Left ventricle myocardium inferior (tissue), 1 donor: ENCODE measurements at places on chromosomes 11 and 22.

- DNase-seq, result no peak
Observed at GRCh38 chr11:1896923-1897322, 5.2 kb upstream of the PRR33 start.

- no peak for DNase-seq
Observed at GRCh38 chr11:77361184-77361583, 59.7 kb upstream of the GDPD4 start.

DNA sequence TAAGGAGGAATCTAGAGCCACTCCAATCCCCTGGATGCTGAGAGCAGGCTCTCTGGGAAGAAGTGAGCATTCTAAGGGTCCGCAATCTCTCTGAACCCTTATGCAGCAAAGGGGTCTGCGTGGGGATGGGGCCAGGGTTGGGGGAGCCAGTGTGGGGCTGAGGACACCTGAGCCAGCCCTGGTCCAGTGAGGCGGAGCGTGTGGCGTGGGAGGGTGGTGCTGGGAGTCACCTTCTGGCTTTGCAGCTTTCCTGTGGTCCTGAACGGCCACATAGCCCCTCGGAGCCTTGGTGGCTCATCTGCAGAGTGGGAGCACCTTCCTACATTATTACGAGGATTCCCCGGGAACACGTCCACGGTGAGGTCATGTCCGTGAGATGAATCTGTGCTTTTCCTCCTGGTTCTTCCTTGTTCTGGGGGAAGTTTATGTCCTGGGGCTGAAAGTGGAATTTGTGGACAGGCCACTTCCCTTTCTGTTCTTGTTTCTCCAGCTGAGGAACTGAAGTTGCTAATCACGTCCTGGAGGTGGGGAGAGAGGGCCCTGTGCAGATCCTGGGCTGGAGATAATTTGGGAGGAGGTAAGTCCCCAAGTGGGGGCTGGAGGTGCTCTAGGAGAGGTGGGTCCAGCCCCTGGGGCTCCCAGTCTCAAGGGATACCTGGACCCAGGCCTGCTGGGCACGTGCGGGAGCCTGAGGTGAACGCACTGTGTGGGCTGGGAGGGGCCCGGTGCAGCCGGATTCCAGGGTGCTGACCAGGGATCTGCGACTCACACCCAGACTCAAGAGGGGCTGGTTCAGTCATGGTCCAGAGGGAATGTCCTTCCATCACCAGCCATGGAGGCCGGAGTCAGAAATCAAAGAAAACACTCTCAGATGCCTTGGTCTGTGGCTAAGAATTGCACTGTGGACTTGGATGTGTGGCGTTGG is 6.1 kb downstream of the MRGPRE start:
- no peak for DNase-seq

GRCh38 chr11:36601155-36601554 is 3.1 kb upstream of the RAG2 start:
- DNase-seq, result no peak

GRCh38 chr11:113540416-113541330 is 65.5 kb upstream of the DRD2 start:
- no peak for DNase-seq

DNA sequence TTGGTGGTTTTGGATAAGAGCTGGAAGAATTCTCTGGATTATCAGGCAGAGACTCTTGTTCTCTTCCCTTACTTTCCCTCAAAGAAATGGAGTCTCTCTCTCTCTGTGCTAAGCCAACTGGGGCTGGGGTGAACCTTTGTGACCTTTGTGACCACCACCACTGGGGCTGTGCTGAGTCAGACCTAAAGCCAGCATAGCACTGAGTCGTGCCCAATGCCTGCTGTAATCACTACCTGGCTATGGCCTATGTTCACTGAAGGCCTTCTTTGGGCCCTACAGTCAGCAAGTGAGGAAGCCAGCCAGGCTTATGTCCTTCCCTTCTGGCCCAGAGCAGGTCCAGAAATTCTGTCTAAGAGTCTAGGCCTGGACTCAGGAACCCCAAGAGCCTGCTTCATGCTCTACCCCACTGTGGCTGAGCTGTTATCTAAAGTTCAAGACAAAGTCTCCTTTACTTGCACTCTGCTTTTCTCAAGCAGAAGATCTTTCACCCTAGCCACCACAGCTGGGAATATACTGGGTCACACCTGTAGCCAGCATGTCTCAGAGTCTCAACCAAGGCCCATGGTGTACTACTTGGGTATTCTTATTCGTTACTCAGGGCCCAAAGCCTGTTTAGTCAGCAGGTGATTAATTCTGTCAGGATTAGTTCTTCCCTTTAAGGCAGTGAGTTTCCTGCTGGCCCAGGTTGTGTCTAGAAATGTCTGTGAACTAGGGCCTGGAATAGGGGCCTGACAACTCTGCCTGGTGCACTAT is 86.0 kb downstream of the EHF start:
- DNase-seq, result no peak

- no peak for DNase-seq
Observed at GRCh38 chr22:36386351-36386899, 1.3 kb downstream of the MYH9 start.

DNA sequence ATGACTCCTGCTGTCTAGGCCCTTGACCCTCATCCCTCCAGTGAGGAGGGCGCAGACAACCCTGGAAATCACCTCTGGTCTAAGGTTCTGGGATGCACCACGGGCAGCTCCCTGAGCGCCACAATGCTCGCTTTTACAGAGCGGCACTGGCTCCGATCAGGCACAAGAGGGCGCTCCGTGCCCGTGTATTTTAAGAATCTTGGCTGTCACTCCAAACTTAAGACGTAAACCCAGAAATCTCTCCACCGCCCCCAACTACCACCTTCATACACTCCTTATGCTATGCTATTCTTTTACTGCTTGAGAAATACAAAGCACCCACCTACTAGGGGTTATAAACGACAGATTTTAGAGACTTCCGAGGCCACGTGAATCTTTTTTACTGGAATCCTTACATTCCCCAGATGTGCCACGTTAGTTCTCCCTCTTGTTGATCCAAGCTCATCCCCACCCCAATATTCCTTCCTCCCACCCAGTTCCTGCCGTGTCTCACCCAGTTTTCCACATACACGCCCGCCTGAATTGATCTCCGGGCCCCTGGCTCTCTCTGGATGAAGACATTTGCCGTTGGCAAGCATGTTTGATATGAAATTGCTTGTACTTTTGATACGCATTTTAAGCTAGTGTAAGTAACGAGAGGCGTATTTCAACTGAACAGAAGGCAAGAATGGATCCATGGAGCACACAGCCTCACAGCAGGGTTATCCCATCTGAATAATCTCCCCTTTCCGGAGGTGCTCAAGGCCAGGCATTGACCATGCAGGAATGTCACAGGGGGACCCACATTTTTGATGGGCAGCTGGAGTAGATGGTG is 453.5 kb downstream of the OPCML start:
- DNase-seq, result no peak

DNA sequence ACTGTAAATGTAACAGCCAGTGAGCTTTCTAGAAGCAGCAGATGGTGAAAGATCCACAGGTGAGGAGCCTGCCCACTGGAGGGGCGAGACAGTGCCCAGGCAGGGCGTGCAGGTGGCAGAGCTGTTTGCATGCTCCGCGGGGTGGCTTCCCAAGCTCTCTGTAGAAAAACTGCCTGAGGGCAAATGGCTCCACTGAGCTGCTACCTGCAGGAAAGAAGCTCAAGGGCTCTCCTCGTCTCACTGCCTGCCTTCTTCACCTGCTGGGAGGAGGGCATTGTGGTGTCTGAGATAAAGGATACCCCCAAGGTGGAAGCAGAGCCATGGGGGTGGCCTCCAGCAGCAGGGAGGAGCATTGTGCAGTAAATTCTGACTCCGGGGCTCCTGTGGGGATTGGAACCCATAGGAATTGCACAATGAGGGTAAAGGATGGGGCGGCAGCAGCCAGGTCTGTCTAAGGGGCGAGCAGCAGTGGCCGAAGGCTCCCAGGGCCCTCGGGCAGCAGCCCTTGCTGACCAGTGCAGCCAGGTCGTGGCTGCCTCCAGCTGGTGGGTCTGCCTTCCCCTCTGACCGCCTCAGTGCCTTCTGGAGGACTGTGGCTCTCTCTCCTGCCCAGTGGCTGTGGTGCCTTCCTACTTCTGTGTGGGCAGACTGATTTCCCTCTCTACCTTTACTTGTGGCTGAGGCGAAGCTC is 28.0 kb upstream of the CABP7 start:
- DNase-seq, result no peak

DNA sequence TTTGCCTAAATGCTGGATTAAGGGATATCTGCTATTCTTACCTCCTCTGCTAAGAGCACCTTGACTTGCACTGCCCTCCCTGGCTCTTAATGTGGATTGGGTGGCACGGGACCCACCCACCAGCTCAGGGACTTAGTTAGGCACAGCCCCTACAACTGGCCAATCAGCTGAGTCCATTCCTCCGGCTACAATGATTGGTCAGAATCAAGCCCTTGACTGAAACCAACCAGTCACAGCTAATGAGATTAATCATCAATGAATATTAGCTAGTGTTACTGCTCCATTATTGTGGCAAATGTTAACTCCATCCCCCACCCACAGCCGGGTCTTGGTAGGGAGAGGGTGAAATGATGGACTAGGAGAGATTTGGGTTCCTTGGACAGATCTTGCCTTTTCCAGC is 328.0 kb downstream of the MN1 start:
- DNase-seq, result no peak

- DNase-seq, result no peak
Observed at GRCh38 chr11:73716153-73717056, 44.5 kb downstream of the RAB6A start.

DNA sequence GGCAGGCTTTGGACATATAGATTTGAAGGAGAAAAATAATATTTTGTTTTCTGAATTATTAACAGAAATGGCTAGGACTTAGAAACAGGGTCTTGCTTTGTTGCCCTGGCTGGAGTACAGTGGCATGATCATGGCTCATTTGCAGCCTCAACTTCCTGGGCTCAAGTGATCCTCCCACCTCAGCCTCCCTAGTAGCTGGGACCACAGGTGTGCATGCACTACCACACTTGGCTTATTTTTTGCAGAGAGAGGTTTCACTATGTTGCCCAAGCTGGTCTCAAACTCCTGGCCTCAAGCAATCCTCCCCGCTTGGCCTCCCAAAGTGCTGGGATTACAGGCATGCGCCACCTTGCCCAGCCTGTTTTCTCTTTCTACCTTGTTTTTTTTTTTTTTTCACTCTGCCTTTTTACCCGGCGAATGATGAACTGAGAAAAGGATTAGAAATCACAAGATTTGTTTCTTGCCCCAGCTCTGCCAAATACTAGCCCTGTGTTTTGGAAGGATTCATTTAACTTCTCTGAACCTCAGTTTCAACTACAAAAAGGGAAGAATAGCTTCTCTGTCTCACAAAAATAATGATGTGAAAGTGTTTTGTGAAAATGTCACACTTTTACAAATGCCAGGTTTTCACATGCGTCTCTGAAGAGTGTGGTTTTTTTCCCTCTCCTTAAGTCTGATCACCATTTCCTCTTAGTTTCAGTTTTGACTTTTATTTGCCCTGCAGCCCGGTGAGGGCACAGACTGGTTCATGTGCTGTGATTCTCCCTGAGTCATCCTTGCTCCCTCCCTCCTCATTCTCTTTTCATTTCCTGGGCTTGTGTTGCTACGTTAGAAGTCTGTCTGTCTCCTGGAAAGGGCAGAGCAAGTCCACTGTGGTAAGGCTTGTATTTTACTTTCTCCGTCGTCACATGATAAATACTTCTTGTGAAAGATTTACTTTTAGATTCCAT is 67.7 kb downstream of the BCL2L13 start:
- DNase-seq, result no peak

DNA sequence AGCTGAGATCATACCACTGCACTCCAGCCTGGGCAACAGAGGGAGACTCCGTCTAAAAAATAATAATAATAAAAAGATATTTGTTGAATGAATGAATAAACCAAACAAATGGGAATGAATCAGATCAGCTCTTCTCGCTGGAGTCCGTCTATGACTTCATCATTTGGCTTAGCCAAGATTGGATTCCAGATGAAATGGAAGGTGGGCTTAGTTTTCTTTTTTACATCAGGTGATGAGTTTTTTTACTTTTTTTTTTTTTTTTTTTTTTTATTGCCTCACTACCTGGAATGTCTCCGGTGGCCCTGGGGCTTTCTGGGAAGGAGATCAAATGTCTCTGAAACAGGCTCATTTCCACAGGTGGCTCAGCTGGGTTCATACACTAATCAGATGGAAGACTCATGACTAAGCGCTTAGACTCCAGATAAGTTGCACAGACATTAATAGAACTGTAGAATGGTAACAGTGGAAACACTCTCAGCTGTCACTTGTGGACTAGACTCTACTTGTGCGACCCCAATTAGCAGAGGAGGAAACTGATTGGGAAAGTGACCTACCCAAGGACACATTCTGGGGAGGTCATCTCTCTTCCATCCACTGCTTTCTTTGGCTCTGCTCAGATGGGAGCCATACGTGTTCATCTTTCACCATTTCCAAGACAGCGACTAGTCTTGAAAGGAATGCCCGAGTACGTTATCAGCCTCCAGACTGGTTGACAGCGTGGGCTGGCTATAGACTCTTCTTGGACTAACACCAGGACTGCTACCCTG is 20.5 kb upstream of the RBFOX2 start:
- no peak for DNase-seq

DNA sequence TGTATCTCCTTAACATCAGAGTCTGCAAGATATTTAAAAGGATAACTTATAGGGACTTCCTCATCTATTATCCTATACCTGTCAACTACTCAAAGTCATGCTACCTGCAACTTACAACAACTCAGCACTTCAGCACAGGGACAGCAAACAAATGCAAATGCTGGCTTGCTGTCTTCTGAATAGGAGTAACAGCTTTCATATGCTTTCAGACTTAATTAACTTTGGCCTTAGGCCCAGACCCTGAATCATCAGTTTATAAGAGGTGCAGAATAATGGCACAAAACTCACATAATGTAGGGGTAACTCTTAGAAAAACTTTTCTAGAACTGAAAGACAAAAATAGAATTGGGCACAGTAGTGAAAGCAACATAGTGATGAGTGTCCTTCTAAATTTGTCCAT is 953.4 kb downstream of the DLG2 start:
- no peak for DNase-seq

DNA sequence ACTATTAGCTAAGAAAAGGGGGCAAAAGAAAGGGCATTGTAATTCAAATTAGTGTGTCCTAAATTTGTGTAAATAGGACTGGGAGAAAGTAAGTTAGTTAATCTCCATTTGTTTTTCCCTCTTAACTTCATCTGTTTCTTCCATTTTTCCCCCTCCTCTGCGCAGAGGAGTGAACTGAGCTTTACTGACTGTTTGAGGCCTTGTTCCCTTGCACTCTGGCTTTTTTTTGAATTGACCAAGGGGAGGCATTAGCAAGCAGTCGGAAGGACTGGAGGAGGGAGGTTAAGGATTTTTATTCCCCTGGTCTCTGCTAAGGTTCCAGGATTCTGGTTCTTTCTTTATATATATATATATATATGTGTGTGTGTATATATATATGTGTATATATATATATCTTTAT is 15.2 kb upstream of the FANCF start:
- DNase-seq, result no peak

DNA sequence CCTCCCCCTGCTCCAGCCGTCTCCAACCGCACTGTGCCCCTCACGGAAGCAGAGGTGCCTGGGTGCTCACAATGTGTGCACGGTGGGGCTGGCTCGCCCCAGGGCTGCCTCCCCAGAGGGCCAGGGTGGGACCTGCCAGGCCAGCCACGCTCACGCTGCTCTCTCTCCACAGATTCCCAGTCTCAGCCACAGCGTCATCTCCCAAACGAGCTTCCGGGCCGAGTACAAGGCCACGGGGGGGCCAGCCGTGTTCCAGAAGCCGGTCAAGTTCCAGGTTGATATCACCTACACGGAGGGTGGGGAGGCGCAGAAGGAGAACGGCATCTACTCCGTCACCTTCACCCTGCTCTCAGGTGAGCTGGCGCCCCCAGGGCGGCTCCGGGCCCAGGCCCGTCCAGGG is 30.4 kb downstream of the MOB2 start:
- no peak for DNase-seq

GRCh38 chr11:7077101-7077500 is 11.7 kb upstream of the RBMXL2 start:
- no peak for DNase-seq
